ENCODE measurements at places on chromosomes 12 and 14.

- DNase-seq = no peak
These were observed 132.4 kb upstream of the GZMB start for GRCh38 chr14:24766434-24766833.

DNA sequence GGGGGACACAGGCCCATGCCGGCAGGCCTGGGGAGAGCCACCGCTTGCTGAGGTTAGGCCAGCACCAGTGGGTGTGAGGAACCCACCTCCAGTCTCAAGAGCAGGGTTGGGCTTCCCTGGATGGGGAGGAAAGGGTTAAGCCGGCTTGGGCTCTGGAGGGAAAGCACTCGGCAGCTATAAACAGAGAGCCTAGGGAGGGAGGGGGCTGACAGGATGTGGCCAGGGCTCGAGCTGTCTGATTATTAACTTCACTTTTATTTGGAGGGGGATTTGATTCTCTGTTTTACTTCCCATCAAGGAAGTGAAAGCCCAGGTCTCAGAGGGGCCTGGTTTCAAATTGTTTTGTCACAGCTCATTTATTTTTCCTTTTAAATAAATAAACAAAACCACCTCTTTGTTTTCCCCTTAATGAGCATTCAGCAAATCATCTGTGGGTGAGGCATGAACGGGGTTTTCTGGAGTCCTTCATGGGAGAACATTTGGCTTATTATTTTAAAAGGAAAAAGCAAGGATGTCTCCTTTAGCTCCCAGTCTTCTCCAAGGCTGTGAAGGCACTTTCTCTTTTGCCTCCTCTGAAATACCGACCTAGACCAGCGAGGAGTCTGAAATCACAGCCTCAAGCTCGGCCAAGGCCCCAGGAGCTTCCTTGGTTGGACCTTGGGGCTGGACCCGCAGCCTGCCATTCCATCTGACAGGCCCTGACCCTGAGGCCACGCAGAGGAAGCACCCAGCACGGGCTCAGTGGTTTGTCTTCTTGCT is 21.9 kb upstream of the ZFP36L1 start:
- DNase-seq = peak; percentile 74

DNA sequence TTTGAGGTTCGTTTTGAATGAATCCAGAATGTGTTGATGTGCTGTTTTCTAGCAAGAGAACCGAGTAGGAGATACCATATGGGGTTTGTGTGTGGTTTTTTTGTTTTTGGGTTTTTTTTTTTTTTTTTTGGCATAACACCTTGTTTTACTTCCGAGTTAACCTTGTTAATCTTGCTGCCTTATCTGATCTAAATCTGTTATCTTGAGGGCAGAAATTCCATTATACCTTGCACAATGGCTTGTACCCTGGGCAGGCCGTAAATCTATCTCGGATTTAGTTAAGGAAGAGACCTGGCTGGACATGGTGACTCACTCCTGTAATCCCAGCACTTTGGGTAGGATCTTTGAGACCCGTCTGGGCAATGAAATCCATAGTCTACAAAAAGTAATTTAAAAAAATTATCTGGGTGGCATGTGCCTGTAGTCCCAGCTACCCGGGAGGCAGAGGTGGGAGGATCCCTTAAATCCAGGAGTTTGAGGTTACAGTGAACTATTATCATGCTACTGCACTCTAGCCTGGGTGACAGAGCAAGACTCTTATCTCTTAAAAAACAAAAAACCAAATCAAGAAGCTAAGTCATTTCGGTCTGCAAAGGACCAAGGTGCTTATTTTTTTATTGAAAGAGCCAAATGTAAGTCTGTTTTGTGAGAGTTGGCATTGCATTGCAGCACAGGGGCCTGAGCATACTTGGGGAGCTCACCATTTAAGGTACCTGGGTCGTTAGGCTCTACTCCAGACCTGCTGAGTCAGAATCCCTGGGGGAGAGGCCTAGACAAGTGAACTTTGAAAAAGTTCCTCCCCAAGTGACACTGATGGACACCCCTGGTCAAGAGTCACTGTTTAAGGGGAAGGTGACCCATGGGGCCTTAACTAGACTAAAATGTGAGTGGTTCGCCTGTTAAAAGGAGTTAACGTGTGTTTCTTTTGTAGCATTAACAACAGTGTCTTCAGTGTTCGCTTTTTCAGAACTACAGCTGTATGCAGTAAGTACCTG is 6.7 kb downstream of the DLST start:
- no peak for DNase-seq

- no peak for DNase-seq
These were observed 151.3 kb downstream of the SLC15A4 start for GRCh38 chr12:128672428-128672827.

DNA sequence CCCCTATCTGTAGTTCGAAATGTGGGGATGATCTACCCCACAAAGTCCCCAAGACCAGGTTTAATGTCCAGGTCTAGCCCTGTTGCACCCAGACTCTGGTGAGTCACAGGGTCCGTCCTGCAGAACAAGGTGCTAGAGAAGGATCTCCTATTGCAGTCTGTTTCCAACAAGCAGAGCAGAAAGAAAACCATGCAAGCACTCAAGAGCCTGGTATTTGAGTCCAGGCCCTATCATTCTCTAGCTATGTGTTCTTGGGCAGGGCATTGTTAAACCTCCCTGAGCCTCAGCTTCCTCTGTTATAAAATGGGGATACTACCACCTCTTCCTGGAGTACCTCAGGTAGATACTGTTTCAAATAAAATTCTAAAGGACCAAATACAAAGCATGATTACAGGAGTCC is 24.4 kb downstream of the MAP3K9 start:
- DNase-seq = no peak

DNA sequence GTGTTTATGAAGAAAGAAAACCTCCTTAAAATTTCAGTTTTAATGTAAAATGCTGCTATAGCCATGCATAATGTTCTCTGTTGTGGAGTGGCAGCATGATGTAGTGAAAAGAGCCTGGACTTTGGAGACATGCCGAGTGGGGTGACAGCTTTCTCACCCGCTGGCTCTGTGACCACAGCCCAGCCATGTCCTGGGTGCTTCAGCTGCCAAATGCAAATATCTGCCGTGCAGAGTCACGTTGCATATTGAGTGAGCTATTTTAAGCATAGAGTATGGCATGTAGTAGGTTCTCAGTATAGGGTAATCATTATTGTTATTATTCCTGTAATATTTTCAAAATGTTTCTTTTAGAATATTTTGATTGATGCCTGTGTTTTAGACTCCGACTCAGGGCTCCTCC is 15.5 kb upstream of the TCTN2 start:
- no peak for DNase-seq

- DNase-seq = no peak
These were observed 159.8 kb downstream of the CPNE8 start for GRCh38 chr12:38745601-38746000.

- no peak for DNase-seq
These were observed 114.5 kb downstream of the PHLDA1 start for GRCh38 chr12:75917083-75917482.

DNA sequence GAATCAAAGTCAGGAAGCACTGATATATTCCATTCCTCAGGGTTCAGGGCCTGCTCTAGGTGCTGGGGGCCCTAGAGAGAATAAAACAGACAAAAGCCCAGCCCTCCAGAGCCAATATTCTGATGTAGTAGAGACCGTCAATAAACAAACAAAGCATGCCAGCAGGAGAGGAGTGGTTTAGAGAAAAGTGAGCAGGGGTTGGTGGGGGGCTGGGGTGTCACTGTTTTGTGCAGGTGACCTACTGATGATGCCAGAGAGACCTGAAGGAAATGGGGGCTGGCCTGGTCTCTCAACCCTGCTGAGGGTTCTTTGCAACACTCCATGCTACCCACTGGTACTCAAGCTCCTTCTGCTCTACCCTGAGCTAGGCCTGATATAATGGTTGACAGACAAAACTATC is 26.5 kb downstream of the IL26 start:
- no peak for DNase-seq

DNA sequence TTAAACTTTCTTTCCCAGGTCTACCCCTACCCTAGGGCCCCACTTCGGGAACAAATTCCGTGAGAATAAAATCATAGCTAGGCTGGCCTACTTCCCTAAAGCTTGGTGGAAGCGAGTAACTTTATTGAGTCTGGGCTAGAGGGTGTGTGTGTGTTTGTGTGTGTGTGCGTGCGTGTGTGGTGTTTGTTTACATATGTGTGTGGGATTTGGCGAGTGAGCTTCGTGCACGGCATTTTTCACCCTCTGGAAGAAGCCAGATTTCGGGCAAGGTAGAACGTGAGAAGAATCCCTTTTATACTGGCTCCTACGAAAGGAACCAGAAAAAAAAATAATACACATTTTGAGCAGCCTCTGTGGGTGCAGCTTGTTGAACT is 7.5 kb upstream of the LHX5 start:
- no peak for DNase-seq

GRCh38 chr12:51409846-51410245 is 14.8 kb upstream of the SLC4A8 start:
- no peak for DNase-seq

DNA sequence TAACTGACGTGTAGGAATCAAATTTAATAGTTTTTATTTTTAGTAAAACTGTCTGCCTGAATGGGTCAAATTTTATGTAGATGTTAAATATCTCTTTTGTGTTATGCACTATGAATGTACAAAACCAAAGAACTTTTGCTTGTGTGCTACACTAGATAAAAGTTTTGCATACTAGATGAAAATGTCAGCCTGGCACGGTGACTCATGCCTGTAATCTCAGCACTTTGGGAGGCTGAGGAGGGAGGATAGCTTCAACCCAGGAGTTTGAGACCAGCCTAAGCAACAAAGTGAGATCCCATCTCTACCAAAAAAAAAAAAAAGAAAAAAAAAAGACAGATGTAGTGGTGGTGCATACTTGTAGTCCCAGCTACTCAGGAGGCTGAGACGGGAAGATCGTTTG is 11.1 kb downstream of the AEBP2 start:
- no peak for DNase-seq

GRCh38 chr12:14384783-14385638 is 19.5 kb downstream of the ATF7IP start:
- DNase-seq = peak; percentile 41

GRCh38 chr14:69320581-69321365 is 60.8 kb downstream of the GALNT16 start:
- no peak for DNase-seq

- no peak for DNase-seq
These were observed 3.6 kb upstream of the TMED2 start for GRCh38 chr12:123580772-123581171.

DNA sequence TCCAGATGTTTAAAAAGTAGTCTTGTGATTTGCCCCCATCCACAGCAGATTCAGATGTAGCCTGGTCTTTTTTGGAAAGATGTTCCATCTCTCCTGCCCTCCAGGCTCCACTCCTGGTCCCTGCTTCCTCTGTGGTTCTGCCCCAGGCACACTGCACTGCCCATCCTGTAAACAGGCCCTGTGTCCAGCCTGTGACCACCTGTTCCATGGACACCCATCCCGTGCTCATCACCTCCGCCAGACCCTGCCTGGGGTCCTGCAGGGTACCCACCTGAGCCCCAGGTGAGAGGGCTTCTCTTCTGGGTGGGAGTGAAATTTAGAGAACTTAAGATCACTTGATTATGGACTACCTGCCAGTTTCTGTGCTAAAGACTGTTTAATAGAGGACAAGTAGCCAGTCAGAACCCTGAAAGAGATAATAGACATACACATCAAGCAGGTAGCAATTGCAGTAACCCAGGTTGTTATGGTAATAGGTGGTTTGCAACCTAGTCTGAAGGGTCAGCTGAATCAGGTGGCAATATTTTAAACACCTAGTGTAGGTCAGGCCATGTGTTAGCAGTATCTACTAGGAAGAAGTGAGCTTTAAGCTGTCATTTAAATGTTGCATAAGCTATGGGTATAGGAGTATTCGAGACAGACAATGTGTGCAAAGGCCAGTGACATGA is 2.1 kb downstream of the RNF31 start:
- DNase-seq = no peak

DNA sequence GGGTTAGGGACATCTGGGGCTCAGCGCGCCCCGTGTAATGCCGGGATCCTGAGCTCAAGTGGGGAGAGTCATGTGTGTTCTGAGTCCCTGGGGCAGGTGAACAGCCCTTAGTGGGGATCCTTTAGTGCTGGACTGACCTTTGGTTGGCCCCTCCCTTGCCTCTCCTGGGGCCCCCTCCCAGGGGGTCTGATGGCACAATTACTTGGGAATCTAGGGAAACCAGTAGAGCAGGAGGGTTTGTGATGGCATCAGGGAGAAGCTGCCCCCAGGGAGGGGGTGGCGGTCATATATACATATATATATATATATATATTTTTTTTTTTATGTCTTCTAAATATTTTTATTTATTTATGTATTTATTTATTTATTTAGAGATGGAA is at the start of gene MORN3:
Gene MORN3, minus strand, starts transcription at position 134 of the 380 bp plus-strand sequence. CDS start 171 bp downstream, outside the sequence.
- no peak for DNase-seq

GRCh38 chr14:42470427-42470719 is 863.7 kb downstream of the LRFN5 start:
- DNase-seq = no peak

GRCh38 chr12:115213538-115214016 is 529.6 kb upstream of the TBX3 start:
- no peak for DNase-seq

GRCh38 chr14:104224506-104225277 is 86.3 kb downstream of the KIF26A start:
- no peak for DNase-seq

DNA sequence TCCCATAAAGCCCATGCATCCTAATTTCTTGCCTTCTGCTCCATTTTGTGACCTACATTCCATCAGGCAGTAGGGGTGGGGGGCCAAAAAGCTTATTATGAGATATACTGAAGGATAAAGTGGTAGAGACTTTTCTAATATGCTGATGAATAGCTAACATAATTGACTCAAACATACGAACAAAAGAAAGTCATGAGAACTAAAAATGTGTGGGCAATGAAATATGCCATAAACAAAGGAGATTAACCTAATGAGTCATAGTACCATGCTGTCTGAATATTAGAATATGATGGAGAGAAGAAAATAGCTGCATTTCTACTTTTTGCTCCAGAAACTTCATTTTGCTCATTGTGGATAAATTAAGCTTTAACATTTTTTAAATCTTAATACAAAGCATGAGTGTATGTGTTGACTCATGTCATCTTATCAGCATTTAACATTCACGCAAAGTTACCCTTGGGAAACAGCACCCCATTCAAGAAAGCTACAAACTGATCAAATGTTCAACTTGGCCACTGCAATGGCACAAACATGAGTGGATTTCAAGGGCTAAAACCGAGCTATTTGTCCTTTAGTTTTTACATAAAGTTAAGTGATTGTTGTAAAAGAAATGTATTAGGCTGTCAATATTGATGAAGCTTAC is 64.0 kb upstream of the DIO2 start:
- peak; percentile 5 for DNase-seq

DNA sequence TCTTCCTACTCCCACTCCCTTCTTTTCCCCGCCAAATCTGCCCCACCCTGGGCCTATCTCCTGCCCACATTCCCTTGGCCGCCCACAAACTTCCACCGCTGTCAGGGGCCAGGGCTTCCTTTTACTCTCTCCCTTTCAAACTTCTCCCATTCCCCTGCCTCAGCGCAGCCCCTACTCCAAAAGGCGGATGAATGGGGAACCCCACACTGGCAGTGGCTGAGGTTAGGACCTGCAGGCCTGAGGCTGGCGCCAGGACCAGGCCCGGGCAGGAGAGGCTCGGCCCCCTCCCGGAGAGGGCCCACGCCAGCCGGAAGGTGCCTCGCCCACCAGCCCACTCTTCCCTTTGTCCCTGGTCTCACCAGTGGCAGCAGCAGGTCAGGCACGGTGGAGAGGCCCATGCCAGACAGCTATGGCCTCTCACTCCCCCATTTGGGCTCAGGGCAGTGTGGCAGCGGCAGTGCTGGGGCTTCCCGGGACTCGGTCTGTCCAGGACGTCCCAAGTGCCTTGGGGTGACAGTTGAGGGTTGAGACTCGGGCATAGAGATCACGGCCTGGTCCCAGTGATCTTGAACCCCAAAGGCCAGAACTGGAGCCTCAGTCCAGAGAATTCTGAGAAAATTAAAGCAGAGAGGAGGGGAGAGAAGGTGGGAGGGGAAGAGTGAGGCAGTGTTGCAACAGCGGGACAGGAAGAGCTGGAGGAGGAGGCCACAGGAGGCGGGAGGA is at the start of gene TNFRSF1A:
Gene TNFRSF1A, minus strand, starts transcription at position 660 of the 723 bp plus-strand sequence. Its CDS starts 262 bp downstream, at position 398.
- peak; percentile 86 for DNase-seq

Measured in hepatic stellate cell (primary cell).